ENCODE measurements at places on chromosomes 6 and 20.

DNA sequence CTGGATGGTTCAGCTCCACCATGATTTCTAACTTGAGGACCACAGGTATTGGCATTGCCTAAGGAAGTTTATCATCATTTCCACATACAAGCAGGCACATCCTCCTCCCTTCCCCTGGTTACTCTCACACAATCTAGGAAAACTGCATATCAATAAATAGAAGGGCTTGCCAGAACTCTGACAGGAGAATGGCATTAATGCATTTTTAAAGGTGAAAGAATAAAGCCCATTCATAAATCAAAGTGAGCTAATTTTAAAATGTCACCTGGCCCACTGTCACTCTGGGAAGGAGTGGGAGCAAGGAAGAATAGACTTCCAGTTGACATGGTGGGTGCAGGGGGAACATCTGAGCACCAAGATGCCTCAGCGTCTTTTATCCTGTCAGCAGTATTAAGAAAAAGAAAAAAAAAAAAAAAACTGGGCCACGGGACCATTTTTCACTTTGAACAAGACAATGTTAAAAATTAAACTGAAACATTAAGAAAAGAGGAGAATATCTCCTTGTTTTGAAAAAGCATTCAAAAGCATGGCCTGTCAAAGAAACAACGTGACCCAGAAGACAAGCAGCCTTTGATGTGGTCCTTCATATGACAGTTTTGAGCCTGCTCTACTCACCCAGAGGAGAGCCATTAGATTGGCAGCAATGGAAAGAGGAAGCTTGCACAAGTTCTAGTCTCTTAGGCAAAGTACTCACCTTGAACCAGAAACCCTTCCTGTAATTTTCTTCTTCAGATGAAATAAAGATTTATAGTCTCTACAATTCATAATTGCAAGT, 39.3 kb upstream of the SMLR1 start:
- DNase-seq, result no peak

- DNase-seq, result no peak
Measured at GRCh38 chr6:47156196-47156595, 114.1 kb upstream of the ADGRF1 start.

DNA sequence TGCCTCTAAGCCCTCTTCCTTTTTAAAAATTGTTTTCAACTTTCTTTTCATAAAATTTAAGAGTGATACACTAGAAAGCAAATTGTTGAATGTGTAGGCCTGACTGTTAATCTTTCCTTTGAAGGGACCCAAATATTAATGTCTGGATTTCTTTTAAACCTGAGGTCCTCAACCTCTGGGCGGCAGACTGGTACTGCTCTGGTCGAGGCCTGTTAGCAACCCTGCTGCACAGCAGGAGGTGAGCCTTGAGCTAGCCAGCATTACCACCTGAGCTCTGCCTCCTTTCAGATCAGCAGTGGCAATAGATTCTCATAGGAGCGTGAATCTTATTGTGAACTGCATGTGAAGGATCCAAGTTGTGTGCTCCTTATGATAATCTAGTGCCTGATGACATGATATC, 191.2 kb downstream of the MANEA start:
- no peak for DNase-seq

DNA sequence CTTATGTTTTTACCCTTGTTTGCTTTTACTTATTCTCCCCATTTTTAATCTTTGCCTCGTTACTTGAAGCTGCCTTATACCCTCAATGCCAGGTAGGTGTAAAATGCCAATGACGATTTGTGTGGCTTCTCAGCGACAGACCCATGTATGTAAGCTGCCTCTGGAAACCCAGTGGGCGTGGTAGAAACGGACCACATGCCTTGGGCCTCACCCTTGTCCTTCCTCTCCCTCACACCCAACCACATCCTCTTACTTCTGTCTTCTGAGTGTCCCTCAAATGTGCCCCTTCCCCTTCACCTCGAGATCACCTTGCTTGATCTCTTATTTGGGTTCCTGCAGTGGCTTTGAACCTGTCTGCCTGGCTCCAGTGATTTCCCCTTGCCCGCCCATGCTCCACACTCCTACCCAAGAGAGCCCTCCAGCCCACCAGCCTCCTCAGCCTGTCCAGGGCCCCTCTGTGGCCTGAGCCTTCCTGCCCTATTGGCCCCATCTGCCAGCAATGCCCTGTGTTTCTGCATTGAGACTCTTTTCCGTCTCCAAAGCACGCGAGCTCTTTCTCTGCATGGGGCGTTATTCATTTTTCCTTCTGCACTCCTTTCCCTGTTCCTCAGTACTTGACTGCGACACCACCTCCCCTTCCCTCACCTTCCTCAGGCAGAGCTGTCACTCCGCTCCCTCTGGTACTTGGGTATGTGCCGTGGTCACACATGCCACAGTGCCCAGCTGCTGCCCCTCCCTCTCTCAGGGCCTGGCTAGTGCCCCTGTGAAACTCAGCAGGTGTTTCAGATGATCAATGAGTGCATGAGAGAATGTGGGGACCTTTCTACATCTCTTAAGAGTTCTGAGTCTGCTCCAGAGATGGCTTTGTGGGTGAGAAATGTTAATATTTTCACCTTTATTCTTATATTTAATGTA, 115.4 kb downstream of the SLX4IP start:
- DNase-seq, result no peak

DNA sequence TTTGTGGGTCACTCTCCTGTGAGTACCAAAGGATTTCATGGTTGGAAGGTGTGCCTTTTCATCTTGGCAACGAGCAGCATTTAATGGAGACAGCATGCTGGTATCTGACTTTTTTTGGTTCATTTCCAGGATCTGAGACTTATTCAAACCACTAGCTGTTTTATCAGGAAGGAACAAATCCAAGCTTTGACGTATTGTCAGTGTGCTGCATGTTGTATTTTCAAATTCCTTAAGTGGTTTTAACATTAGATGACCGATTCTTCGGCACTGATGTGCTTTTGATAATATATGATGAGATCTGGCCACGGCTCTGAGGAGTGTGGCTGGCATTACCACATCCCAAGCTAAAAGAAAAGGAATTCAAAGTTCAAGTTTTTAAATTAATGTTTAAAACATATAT, 6.4 kb downstream of the RMND1 start:
- no peak for DNase-seq

GRCh38 chr20:51750037-51750769, 18.0 kb downstream of the ATP9A start:
- DNase-seq, result no peak

DNA sequence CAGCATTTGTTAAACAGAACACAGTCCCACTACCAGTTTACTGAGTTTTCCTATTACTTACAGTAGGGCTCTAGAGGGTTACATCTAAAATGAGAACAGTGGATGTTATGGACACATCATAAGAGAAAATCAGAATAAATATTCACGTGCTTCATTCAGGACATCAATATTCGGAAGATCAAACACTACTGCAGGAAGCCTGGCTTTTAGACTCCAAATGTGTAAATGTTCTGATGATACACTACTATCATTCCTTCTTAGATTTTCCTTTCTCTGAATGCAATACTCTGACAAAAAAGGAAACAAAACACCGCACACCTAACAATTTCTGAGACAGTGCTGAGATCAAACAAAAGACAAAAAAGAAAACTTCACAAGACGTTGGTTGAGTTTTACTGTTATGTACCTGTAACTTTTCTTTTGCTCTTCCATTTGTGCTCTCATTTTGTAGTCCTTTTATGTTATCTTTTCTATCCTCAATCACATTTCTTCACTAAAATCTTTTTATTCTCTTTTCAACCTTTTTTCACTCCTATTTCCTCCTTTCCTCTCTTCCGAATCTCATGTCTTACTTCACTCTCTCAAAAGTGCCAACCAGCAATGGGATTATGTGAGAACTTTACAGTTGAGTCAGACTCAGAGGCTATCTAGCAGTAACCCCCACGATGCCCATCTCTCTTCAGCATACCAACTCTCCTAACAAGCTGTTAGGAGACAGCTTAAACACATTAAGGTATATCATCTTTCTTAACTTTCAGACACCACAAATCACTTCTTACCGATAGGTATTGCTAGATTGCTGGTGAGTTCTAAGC, 1.7 kb downstream of the FAM184A start:
- no peak for DNase-seq

GRCh38 chr6:45126033-45126432, 202.1 kb upstream of the RUNX2 start:
- no peak for DNase-seq

GRCh38 chr20:46638134-46638897, 12.9 kb downstream of the SLC13A3 start:
- no peak for DNase-seq

- DNase-seq, result no peak
Measured at GRCh38 chr20:62220666-62221568, 839 bp upstream of the HRH3 start.

DNA sequence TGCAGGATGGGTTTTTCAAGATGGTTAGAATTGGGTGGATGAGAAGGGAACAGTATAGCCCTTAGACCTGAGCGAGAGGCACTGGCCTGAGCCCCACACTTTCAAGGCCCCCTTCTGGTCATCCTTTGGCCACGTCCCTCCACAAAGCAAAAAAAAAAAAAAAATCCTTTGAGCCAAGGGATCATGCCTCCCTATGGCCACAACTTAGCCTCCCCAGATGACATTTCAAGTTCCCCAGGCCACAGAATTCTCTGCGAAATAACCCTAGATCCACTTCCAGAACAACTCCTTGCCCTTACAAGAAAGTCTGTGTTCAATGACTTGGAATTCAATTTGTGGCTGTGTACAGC, 30.4 kb downstream of the ELOVL2 start:
- no peak for DNase-seq

DNA sequence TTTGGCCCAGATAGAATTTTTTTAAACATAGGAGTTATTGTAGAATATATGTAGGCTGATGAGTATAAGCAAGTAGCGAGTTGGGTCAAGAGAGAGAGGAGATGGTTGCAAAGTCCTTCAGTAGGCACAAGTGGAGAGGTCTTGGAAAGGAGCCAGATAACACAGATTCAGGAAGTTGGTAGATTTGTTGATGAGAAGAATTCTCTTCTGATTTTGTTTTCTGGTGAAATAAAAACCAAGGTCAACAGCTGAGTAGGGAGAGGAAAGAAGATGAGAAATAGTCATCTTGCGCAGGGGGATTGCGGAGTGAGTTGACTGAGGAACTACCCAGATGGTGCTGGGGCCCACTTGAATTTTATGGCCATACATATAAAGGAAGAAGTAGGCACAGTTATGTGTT, 17.4 kb upstream of the CD83 start:
- DNase-seq, result no peak

GRCh38 chr6:38528196-38528965, 111.3 kb downstream of the BTBD9 start:
- DNase-seq, result no peak

DNA sequence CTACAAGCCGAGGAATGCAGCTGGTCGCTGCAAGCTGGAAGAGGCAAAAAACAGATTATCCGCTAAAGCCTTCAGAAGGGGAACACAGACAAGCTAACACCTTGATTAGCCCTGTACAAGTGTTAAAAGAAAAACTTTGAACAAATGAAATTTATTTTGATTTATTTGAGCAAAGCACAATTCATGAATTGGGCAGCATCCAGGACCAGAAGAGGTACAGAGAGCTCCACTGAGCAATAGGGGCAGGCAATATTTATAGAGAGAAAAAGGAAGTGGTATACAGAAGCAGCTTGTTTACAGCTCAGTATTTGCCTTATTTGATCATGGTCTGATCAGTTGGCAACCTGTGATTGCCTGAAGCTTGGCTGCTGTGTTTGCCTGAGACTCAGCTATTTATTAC, 17.6 kb downstream of the HLA-DOB start:
- no peak for DNase-seq

- no peak for DNase-seq
Measured at GRCh38 chr6:16136621-16137450, 8.0 kb downstream of the MYLIP start.

- DNase-seq, result no peak
Measured at GRCh38 chr20:35232575-35232974, 6.1 kb downstream of the MMP24 start.

DNA sequence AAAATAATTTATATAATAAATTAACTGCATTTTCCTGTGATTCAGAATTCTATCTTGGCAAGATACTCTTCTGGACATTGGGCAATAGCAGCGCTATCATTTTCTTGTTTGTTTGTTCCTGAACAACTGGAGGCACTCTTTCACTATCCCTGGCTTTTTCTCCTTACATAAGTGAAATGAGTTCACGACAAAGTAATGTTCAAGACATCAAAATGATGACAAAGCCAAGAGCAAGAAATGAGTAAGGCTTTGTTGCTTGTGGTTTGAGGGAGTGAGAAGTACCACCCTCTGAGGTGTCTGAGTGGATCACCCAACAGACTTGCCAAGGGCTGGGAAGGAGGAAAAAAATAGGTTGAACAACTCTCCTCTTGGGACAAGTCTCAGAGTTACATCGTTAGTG, 466.6 kb upstream of the JAG1 start:
- DNase-seq, result no peak

GRCh38 chr20:10040070-10040975, 5.5 kb downstream of the ANKEF1 start:
- no peak for DNase-seq

DNA sequence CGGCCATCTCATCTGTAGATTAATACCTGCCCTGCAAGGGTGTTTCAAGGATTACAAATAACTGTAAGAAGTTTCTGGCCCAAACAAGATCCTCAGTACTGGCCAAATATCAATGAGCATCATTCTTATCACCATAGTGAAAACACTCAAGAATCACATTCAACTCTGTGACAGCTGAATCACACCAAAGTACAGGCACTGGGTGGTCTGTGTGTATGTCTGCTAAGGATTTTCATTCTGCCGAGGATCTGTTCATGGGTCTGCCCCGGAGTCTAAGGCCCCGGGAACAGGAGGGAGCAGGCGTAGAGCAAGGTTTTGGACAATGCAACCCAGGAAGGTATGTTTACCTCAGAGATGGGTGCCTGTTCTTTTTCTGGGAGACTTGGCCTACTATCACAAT, 110.5 kb downstream of the TRERF1 start:
- no peak for DNase-seq

GRCh38 chr20:47509104-47509661, 7.5 kb downstream of the NCOA3 start:
- no peak for DNase-seq

DNA sequence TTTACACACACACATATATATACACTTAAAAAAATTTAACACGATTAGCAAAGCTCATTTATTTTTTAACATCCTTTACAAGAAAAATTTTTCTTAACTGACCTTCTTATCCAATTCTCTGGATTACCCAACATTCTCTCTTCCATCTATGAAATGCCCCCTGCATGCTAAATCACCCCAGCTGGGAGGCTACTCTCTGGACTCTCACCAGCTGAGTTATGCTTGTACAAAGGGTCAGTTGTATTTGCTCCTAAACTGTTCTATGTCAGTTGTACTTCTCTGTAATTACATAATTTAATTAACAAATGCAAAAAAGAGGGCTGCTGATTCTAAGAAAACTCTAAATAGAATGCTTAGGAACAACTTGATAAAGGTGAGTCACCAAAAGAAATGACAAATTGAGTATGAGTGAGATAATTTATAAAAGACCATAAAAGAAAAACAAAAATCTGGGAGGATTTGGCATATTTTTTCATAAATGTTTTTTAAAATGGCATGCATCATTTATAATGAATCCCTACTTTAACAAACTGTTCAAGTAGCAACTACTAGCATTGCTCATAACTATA, 120.5 kb downstream of the KIF13A start:
- no peak for DNase-seq

GRCh38 chr6:81752921-81753710, 635 bp upstream of the TENT5A start:
- DNase-seq, result peak; percentile 13

Measured in activated CD4-positive, CD25-positive, alpha-beta regulatory T cell (primary cell).